IPS DF 6.9 (cell line): ENCODE measurements at places on chromosomes 2 and 18.
A peak's percentile ranks its signal among the peaks of the same experiment; 100 is the strongest.

DNA sequence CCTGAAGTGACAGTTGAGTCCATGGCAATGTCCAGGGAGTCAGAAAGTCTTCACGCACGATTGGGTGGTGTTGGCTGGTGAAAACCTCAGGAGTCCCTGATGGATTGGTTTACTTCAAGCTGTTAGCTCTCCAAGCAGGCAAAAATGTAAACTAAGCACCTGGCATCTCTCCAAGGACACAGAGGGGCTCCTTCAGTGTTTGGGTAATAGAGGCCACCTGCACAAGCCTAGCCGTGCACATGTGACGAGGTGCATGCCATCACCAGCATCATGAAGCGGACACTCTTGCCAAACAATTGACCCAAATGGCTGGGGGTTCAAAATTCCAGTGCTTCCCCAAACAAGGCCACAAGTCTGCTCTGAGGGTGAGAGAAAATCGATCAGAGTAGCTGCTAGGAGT lies 104.7 kb upstream of the CD302 start:
- peaks cover 4% of the 10 kb centered on the region; the same call in 1 of the 2 replicates for H3K4me1 ChIP-seq
- no peaks in the 10 kb centered on the region for H3K36me3 ChIP-seq
- no peak for DNase-seq
- no peak overlapping the region for H3K4me3 ChIP-seq

GRCh38 chr18:37452682-37453385 lies 112.8 kb downstream of the CELF4 start:
- H3K27me3 ChIP-seq: no peaks in the 10 kb centered on the region
- H3K4me3 ChIP-seq: no peak overlapping the region
- H3K27ac ChIP-seq: no peak overlapping the region
- peaks cover 9% of the 10 kb centered on the region for H3K4me1 ChIP-seq
- DNase-seq: no peak

GRCh38 chr2:74982577-74982976 lies 24.1 kb downstream of the POLE4 start:
- 0 out of 2 replicates have a peak, but pooled peaks cover 2% of the 10 kb centered on the region for H3K4me1 ChIP-seq
- no peak overlapping the region for H3K4me3 ChIP-seq
- no peaks in the 10 kb centered on the region for H3K27me3 ChIP-seq

DNA sequence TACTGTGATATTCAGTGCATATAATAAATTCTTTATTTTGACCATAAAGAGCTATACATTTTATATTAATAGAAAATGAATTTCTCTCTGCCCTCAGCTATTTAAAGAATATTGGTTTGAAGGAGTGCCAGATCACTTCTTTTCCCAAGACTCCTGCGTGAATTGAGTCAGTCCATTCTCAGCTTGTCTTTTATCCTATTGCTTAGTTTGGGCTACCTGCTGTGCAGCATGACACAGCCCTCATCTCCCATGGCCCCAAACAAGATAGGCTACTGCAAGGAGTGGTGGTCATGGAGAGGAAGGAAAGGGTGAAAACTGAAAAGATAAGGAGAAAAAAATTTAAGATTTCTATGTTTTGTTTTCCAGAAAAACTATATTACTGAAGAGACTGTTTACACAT lies 10.1 kb upstream of the FBXO11 start:
- DNase-seq: no peak
- H3K4me3 ChIP-seq: no peak overlapping the region
- no peaks in the 10 kb centered on the region for H3K27me3 ChIP-seq
- no peaks in the 10 kb centered on the region for H3K4me1 ChIP-seq
- H3K27ac ChIP-seq: no peak overlapping the region

DNA sequence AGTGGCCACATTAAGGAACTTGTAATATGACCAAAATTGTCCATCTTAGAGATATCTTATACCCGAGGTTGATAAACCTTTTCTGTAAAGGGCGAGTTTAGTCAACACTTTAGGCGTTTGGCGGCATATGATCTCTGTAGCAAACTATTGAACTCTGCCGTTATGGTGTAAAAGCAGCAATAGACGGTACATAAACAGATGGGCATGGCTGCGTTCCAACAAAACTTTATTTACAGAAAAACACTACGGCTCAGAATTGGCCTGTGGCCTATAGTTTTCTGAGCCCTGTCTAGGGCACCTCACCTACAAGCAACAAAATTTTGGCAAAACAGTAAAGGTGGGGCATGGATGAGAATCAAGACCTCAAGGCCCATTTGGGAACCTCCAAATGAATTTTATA lies 121.9 kb upstream of the HAAO start:
- H3K27ac ChIP-seq: no peak overlapping the region
- no peaks in the 10 kb centered on the region for H3K36me3 ChIP-seq
- no peaks in the 10 kb centered on the region for H3K4me1 ChIP-seq
- no peaks in the 10 kb centered on the region for H3K27me3 ChIP-seq
- DNase-seq: no peak
- no peak overlapping the region for H3K4me3 ChIP-seq

GRCh38 chr18:78799382-78800089 lies 180.1 kb upstream of the SALL3 start:
- no peak for DNase-seq
- H3K4me1 ChIP-seq: no peaks in the 10 kb centered on the region
- H3K4me3 ChIP-seq: no peak overlapping the region
- H3K27me3 ChIP-seq: no peaks in the 10 kb centered on the region
- H3K27ac ChIP-seq: no peak overlapping the region

GRCh38 chr18:38545071-38545470 lies 979.5 kb upstream of the CELF4 start:
- no peak overlapping the region for H3K27ac ChIP-seq
- H3K4me1 ChIP-seq: no peaks in the 10 kb centered on the region
- DNase-seq: peak; percentile 61
- no peaks in the 10 kb centered on the region for H3K36me3 ChIP-seq
- no peaks in the 10 kb centered on the region for H3K27me3 ChIP-seq

DNA sequence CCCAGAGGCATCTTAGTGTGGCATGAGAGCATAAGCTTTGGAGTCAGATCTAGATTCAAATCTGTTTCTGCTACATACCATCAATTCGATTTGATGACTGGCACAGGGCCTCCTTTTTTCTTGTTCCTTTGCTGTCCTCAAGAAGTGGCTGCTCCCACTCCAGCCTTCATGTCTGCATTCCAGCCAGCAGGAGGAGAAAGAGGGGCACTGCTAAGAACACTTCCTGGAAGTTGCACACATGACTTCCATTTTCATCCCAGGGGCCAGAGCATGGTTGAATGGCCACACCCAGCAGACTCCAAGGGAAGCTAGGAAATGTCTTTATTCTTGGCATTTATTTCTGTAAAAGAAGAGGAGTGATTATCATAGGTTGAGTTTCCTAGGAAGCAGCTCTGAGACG lies 50.4 kb downstream of the EML6 start:
- no peaks in the 10 kb centered on the region for H3K36me3 ChIP-seq
- H3K4me1 ChIP-seq: no peaks in the 10 kb centered on the region
- no peak overlapping the region for H3K4me3 ChIP-seq
- H3K27me3 ChIP-seq: no peaks in the 10 kb centered on the region; the same call in 1 of the 2 replicates

DNA sequence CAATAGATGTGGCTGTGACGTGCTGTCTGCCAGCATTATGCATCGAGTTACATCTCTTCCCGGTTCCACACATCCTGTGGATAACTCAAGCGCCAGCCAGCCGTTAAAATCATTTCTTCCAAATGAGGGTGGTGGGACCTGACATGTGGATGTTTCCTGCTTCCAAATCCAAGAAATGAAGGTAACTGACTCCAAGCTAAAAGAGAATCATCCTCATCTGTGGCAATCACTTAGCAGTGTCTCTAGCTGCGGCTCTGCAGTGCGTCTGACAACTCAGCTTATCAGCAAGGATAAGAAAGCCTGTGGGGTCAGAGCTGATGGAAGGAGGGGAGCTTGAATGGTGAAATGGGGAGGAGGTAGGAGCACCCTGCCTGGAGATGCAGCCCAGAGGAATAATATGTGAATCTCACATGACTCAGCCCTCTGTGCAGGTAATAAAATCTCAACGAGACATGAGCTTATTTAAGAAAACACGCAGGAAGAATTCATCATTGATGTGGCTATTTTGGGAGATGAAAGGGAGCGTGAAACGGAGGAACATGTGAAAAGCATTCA lies 382.2 kb upstream of the TRIB2 start:
- H3K27me3 ChIP-seq: no peaks in the 10 kb centered on the region
- H3K4me1 ChIP-seq: no peaks in the 10 kb centered on the region
- DNase-seq: no peak
- H3K27ac ChIP-seq: no peak overlapping the region
- no peak overlapping the region for H3K4me3 ChIP-seq

GRCh38 chr2:119438128-119438656 lies 6.5 kb downstream of the TMEM37 start:
- H3K27ac ChIP-seq: no peak overlapping the region
- no peak overlapping the region for H3K4me3 ChIP-seq
- no peak for DNase-seq
- H3K36me3 ChIP-seq: peaks cover 3% of the 10 kb centered on the region; the same call in 1 of the 2 replicates
- peaks cover 7% of the 10 kb centered on the region for H3K4me1 ChIP-seq
- no peaks in the 10 kb centered on the region for H3K27me3 ChIP-seq

DNA sequence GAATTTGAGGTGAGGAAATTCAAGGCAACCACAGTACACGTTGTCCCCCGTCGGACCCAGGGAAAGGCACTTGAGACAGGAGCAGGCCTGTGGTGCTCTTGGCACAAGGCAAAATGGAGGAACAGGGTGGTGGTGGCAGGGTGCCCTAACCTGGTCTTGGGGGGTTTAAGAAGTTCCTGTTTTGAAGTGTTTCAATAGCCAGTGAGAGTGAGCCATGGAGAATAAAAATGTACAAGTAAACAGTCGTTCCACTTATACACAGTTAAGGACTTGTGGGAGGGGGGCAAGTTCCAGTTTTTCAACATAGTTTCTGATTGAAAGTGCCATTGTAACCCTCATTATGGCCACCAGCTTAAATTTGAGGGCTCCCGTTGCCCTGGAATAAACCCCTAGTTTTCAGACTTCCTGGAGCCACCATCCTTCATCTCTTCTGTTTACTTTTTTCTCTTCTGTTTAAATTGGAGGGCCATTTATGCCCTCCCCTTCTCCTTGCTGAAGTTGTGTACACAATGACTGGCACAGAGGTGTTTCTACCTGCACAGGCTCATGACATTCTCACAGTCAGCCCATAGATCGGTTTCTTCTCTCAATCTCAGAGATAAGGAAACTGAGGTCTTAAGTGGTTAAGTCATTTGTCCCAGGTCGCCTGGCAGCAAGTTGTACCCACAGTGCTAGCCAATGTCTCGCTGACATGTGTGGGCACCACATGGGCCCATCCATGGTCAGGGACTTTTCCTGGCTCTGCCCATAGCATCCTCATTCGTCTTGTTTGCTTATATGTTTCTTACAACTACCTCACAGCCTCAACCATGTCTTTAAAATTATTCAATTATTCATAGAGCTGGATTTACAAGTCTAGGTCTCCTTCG lies 66.0 kb upstream of the ST3GAL5 start:
- H3K27ac ChIP-seq: no peak overlapping the region
- no peaks in the 10 kb centered on the region for H3K27me3 ChIP-seq
- H3K4me3 ChIP-seq: no peak overlapping the region
- DNase-seq: no peak
- H3K36me3 ChIP-seq: no peaks in the 10 kb centered on the region

DNA sequence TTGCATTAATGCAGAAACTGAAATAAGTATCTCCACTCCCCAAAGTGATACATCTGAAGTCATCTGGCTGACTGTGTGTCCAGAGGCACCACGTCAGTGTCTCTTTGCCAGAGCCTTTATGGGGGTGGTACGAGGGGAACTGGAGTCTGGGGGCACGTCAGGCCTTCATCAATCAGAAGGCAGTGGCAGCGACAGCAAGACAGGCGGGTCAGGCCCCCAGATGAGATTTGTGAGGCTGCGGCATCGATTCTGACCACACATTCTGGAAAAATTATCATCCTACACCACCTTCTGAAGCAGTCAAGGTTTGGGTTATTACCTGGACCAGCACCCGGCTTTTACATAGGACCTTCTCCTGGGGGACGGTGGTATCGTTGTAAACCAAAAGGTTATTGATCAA lies 223.6 kb downstream of the GBX2 start:
- no peaks in the 10 kb centered on the region for H3K27me3 ChIP-seq
- H3K27ac ChIP-seq: no peak overlapping the region
- no peaks in the 10 kb centered on the region for H3K36me3 ChIP-seq
- H3K4me1 ChIP-seq: no peaks in the 10 kb centered on the region
- no peak for DNase-seq

GRCh38 chr2:62408241-62408677 lies 97.7 kb downstream of the TMEM17 start:
- no peak overlapping the region for H3K4me3 ChIP-seq
- no peaks in the 10 kb centered on the region for H3K27me3 ChIP-seq
- no peak overlapping the region for H3K27ac ChIP-seq
- H3K4me1 ChIP-seq: peaks cover 6% of the 10 kb centered on the region; the same call in 1 of the 2 replicates

- H3K4me3 ChIP-seq: no peak overlapping the region
- no peaks in the 10 kb centered on the region for H3K27me3 ChIP-seq
- no peak for DNase-seq
These were observed 36.6 kb downstream of the DIPK1C start for GRCh38 chr18:74420481-74420880.

DNA sequence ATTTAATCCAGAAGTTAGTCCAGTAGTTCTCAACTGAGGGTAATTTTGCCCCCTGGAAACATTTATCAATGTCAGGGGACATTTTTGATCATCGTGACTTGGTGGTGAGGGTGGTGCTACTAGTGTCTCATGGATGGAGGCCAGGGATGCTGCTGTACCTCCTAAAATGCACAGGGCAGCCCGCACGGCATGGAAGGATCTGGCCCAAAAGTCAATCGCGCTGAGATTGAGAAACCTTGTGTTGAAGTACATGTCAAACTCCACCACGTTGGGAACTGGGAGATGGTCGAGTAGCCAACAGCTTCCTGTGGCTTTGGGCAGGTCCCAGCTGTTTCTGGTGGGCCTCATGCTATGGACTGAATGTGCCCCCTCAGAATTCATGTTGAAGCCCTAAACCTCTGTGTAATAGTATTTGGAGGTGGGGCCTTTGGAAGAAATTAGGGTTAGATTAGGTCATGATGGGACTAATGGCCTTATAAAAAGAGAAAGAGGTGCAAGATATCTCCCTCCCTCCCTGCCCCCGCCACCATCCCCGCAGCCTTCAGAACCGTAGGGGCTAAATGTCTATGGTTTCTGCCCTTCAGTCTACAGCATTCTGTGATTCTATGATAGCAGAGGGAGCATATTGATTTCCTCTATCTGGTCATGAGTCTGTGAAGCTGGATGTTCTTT lies 259.7 kb downstream of the MYCN start:
- no peaks in the 10 kb centered on the region for H3K36me3 ChIP-seq
- H3K4me1 ChIP-seq: no peaks in the 10 kb centered on the region
- no peak overlapping the region for H3K4me3 ChIP-seq
- no peak overlapping the region for H3K27ac ChIP-seq
- no peak for DNase-seq
- no peaks in the 10 kb centered on the region for H3K27me3 ChIP-seq
